Stimulated activated CD8-positive, alpha-beta memory T cell treated with anti-CD3 and anti-CD28 coated beads, Interleukin-12 subunit alpha, Interleukin-12 subunit beta, amount 100 ng/mL, for 1 hour (primary cell): ENCODE measurements at places on chromosomes 2 and 18.

DNA sequence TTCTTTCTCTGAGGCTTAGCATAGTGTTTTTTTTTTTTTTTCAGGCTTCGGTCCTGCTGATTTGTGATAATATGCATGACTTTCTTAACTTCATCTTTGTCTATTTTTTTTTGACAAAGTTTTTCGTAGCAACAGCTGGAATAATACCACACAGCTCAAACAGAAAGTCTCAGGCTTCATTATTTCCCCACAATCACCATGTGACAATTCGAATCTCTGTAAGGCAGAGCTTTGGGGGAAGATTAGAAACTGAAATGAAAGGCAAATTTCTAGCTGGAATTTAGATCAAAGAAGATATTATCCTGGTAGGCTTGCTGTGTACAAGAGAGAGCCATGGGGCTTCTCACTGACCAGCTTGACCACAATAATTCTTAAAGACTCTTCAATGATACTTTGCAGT lies 12.2 kb upstream of the CD28 start:
- no peak for DNase-seq

GRCh38 chr2:117074756-117075155 lies 739.7 kb upstream of the DDX18 start:
- no peak for DNase-seq

DNA sequence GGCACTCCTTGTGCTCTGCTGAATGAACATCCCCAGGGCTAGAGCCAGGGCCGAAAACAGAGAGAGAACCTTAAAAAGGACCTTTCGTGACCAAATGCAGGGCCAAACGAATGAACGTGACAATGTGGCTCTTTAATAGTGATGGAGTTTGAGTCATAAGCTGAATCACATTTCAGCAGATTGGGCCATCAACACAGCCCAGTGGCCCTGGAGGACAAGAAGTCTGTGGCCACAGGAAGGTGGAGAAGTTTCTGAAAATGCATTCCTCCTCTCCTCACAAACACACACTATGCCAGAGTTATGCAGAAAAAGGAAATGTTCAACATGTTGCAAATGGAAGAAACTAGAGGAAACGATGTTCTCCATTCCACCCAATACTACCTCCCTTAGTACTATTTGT lies 415.8 kb downstream of the HRH4 start:
- DNase-seq, result no peak

DNA sequence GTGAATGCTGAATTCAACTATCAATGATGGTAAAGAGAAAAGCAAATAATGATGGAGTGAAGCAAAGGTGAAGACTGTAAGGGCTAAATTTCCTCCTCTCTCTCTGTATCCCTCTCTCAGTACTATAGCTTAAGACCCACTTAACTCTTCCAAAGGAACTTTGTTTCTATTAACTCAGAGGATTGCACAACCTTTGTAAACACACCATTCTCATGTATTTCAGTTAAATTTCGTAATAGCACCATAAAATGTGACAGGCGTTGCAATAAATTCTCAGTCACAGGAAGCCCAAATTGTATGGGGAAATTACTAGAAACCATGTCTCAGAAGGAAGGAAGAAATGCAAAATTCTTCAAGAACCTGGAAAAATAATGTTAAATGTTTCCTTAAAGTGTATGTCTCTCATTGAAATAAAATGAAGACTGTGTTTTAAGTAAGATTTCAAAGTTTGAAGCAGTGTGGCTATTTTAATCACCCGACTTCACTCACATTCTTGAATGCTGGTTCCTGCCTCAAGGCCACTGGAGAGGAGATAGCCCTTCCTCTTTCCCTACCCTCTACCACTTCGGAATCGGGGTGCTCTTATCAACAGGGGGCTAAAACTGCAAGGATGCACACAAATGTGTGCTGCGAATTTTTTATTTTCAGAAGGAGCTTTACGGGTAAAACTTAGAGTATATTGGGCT lies 112.1 kb downstream of the FTCDNL1 start:
- DNase-seq, result no peak

DNA sequence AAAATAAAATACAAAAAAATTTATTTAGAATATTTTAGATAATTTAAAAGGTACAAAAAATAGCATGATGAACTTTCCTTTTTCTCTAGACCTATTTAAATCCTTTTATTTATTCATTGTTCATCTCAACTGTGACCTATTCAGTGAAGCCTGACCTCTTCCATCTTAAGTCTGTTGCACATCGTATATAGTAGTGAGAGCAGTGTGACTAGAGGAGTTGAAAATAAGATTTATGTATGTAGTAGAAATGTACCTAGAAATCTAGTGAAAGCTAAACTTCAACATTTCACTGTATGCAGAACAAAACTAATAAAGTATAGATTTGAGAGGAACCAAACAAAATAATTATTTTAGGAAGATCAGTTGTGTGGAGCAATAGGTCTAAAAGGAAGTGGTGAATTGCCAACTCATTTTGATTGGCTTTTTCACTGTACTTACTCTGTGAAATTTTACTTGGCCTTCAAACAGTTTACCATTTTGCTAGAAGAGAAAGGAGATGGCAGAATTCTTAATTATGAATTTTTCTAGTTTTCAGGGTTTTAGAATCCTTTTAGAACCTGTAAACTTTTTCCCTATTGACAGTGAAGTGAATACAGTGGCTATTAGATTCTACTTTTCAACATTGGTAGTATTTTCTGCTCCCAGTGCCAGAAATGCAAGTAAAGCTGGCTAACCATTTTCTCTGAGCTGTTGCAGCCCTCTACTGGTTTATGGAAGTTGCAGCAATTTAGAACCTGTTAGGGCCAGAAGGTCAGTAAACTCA lies 11.0 kb downstream of the ANKRD12 start:
- no peak for DNase-seq

GRCh38 chr2:88179228-88179679 lies 9.1 kb downstream of the THNSL2 start:
- DNase-seq, result no peak

GRCh38 chr18:79772865-79773696 lies 24.7 kb upstream of the KCNG2 start:
- DNase-seq, result no peak

GRCh38 chr18:47790036-47790435 lies 140.4 kb downstream of the SMAD2 start:
- no peak for DNase-seq

DNA sequence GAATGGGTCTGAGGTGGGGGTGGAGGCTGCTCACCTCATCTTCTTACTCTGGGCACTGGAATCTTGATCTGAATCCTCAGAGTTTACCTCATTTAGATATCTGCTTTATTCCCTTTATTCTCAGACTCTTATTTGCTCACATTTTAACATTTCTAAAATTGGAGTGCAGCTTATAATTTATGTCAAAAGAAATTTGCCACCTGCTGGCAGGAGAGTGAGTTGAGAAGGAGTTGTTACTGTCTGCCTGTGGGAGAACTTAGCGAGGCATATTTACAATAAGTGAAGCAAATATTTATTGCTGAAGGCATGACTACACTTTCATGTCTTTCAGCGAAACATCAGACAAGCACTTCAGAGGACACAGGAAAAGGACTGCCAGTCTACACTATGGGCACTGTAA lies 16.4 kb upstream of the KIAA2012 start:
- no peak for DNase-seq

DNA sequence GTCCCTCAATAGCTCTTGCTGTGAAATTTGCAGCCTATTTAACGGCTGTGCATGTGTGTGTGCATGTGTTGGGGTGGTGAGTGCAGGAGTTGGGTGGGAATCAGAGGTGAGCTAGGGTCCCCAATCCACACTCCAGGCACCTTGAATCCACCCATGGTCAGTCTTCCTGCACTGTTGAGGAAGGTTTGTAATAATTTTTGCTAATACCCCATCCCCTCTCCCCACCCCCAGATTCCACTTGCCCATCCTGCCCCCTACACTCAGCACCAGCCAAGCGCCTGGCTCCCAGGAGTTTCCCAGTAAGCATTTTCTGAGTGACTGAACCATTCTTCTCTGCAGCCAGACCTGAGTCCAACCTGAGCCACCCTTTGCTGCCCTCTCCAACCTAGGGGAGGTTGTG lies 208.4 kb upstream of the RAB12 start:
- DNase-seq, result no peak

DNA sequence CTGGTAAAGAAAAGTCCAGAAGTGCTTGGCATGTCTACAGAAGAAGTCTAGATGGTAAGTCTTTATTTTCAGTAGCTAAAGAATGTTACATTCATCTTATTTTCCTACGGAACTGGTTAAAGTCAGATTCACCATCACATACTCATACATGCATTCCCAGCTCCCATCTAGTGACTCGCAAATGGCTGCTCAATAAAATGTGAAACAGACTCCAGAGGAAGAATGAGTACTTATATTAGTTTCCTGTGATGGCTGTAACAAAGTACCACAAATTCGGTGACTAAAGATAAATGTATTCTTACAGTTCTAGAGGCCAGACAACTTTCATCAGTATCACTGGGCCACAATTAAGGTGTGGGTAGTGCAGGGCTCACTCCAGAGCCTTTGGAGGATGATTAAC lies 797.2 kb downstream of the SATB2 start:
- no peak for DNase-seq

DNA sequence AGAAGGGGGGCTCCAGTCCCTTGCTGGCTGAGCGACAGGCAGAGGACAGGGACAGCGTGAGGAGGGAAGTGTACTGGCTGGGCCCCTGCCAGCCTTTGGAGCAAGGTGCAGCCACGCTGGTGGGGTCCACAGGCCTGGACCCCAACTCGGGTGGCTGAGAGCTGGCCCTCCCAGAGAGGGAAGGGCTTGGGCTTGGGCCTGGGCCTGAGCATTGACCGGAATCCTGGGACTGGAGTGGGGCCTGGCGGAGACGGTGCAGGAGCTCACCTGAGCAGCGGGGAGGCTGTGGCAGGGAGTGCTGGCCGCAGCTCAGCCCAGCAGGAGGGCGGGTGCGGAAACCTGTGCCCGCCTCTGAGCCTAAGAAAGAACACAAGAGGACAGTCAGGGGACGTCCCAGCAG lies 27.9 kb downstream of the KCNIP3 start:
- DNase-seq, result no peak

- DNase-seq, result no peak
Observed at GRCh38 chr18:13576598-13576997, 149.8 kb downstream of the FAM210A start.

- no peak for DNase-seq
Observed at GRCh38 chr2:181915102-181915501, 23.6 kb downstream of the ITPRID2 start.

GRCh38 chr2:200276472-200276871 lies 30.0 kb upstream of the SPATS2L start:
- DNase-seq, result no peak

- no peak for DNase-seq
Observed at GRCh38 chr2:128494640-128495321, 176.1 kb upstream of the HS6ST1 start.

GRCh38 chr2:38167968-38168350 lies 92.0 kb upstream of the CYP1B1 start:
- DNase-seq, result no peak

GRCh38 chr18:22912835-22913234 lies 20.3 kb upstream of the RBBP8 start:
- DNase-seq, result no peak

- DNase-seq, result peak; percentile 76
Observed at GRCh38 chr2:218892693-218893348, 12.2 kb downstream of the WNT10A start.

DNA sequence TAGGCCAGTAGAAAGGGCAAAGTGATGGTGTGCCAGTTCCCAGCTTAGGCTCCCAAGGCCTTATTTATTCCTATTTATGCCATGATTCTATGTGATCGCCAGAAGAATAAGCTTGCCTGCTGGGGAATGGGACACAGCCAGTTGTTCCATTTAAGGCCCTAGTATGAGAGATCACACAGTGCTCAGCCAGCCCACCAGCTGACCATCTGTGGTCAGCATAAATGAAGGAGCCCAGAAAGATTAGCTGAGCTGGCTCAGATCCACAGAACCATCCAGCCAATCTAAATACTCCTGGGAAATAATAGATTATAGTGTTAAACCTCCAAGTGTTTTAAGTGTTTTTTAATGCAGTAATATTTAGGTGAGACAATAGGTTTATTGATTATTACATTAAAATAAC lies 12.6 kb upstream of the L3MBTL4 start:
- no peak for DNase-seq

GRCh38 chr2:6183226-6183625 lies 491.0 kb downstream of the SOX11 start:
- no peak for DNase-seq

GRCh38 chr18:79952456-79952995 lies 1.1 kb upstream of the SLC66A2 start:
- DNase-seq, result no peak

- no peak for DNase-seq
Observed at GRCh38 chr18:43665105-43665788, 388.0 kb upstream of the SYT4 start.

GRCh38 chr2:25068217-25068616 lies 26.3 kb downstream of the EFR3B start:
- no peak for DNase-seq

GRCh38 chr2:205629091-205629776 lies 53.1 kb upstream of the NRP2 start:
- no peak for DNase-seq

- no peak for DNase-seq
Observed at GRCh38 chr2:53268086-53268485, 499.5 kb upstream of the CHAC2 start.

DNA sequence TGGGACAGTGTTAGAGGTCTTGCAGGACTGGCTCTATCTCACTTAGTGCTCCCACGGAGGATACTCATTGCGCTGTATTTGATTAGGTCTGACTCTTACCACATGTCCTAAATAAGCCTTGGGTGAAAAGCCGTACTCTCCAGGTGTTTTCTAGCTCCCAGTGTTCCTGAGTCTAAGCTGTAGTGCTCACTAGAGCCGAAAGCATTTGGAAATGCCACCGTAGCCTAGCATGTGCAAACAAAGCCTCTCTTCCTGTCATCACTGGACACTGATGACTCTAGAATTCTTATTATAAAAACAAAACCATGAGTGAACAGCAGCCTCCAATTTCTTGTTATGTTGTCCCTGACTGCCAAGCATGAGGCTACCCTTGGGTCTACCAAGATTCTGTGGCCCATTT lies 206.2 kb downstream of the TPGS2 start:
- no peak for DNase-seq
